Naive thymus-derived CD8-positive, alpha-beta T cell (primary cell): ENCODE measurements at places on chromosomes 2 and 18. TPM values are rescaled to one million over a fixed set of nuclear protein-coding genes. Genes with fewer than 3 reads are reported as not detected.

The COL4A3 gene
- polyA plus RNA-seq, result not detected

The GPBAR1 gene
- polyA plus RNA-seq, result 0.41 TPM

The RND3 gene
- polyA plus RNA-seq, result not detected

The NRP2 gene
- polyA plus RNA-seq, result not detected

The PER2 gene
- polyA plus RNA-seq, result 4.7 TPM

The PLEK gene
- polyA plus RNA-seq, result 2.6 TPM

The SLC30A3 gene
- 0.13 TPM for polyA plus RNA-seq

The PPIG gene
- 63.4 TPM for polyA plus RNA-seq

The LHCGR gene
- polyA plus RNA-seq, result not detected

The ALPG gene
- not detected for polyA plus RNA-seq

The RESP18 gene
- not detected for polyA plus RNA-seq

The CLEC4F gene
- polyA plus RNA-seq, result not detected

The GAL3ST2 gene
- not detected for polyA plus RNA-seq

The MFSD2B gene
- polyA plus RNA-seq, result not detected

The UGGT1 gene
- 10.0 TPM for polyA plus RNA-seq

The SMYD1 gene
- not detected for polyA plus RNA-seq

The NEB gene
- not detected for polyA plus RNA-seq

The RFX8 gene
- not detected for polyA plus RNA-seq

The ZBTB7C gene
- polyA plus RNA-seq, result not detected

The MARCO gene
- not detected for polyA plus RNA-seq

The SERPINB5 gene
- polyA plus RNA-seq, result not detected

The CCDC141 gene
- 9.8 TPM for polyA plus RNA-seq

The PDE11A gene
- not detected for polyA plus RNA-seq

The FSIP2 gene
- not detected for polyA plus RNA-seq

The SOWAHC gene
- polyA plus RNA-seq, result 0.12 TPM

The GKN1 gene
- not detected for polyA plus RNA-seq

The UGT1A10 gene
- polyA plus RNA-seq, result not detected

The MRPL19 gene
- polyA plus RNA-seq, result 29.8 TPM

The RBM43 gene
- 4.4 TPM for polyA plus RNA-seq

The G6PC2 gene
- polyA plus RNA-seq, result not detected
